ENCODE measurements at places on chromosomes 7 and 10.

DNA sequence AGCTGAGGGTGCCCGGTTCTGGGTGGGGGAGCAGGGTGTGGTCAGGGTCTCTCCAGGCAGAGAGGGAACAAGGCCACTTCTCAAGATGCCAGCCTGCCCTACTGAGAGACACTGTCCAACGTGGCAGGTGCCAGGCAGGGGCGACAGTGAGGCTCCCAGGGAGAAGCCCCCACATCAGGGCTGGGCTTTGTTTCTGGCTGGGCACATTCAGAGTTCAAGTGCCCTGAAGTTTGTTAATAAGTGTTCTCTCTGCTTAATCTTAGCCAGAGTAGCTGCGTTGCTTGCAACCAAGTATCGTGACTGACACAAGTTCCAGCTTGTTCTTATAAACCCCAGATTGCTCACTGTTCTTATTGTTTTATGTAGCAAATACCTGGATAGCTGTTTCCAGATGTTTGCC lies 21.8 kb downstream of the FOXL3 start:
- H3K27ac ChIP-seq, result no peak overlapping the region
- no peak for DNase-seq
- H3K4me1 ChIP-seq, result no peaks in the 10 kb centered on the region
- no peaks in the 10 kb centered on the region for H3K27me3 ChIP-seq
- no peaks in the 10 kb centered on the region for H3K36me3 ChIP-seq

DNA sequence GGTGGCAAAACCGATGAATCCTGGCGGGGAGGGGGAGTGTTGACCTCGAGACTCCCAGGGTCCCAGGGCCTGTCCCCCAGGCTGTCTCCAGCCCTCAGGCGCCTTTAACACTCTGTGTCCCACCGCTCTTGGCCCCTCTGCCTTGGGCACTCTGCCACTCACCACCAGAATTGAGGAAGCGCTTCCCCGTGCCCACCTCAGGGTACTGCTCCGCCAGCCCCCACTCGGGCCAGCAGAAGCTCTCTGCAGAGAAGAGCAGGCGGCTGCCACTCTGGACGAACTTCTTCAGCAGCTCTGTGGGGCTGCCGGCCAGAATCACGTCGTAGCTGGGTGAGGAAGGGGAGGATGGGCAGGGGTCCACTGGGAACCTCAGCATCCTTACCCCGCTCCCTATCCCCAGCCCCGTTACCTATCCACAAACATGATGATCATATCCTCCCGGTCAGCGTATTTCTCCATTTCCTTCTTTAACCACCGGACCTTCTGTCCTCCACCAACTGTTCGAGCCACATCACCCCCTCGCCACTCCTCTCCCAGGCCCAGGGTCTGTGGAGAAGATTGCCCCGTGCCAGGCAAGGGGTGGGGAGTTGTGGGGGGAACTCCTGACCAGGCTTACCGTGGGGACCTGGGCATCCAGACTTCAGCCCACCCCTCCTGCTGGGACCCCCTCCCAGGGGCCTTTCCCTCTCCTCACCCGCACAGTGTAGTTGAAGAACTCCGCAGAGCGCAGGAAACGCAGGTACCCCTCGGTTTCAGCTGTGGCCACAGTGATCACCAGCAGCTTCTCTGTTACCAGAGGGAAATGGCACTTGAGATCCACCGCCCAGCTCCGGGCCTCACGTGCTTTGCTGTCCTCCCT lies 1.2 kb downstream of the PLOD3 start:
- DNase-seq, result no peak
- H3K4me3 ChIP-seq, result peak overlapping the region; percentile 51
- H3K36me3 ChIP-seq, result no peaks in the 10 kb centered on the region
- H3K4me1 ChIP-seq, result no peaks in the 10 kb centered on the region
- no peak overlapping the region for H3K27ac ChIP-seq

- H3K4me3 ChIP-seq, result no peak overlapping the region
- no peaks in the 10 kb centered on the region for H3K27me3 ChIP-seq
- no peak overlapping the region for H3K27ac ChIP-seq
- peaks cover 14% of the 10 kb centered on the region for H3K4me1 ChIP-seq
Observed at GRCh38 chr10:89337484-89337883, 9.7 kb downstream of the IFIT3 start.

GRCh38 chr7:31082017-31082416 lies 29.9 kb downstream of the ADCYAP1R1 start:
- H3K36me3 ChIP-seq, result no peaks in the 10 kb centered on the region
- DNase-seq, result no peak
- no peak overlapping the region for H3K27ac ChIP-seq
- no peak overlapping the region for H3K4me3 ChIP-seq

All from mesendoderm (in vitro differentiated cells).